ENCODE measurements at places on chromosomes 5 and 9.

GRCh38 chr9:109478051-109478563, 20.0 kb downstream of the PTPN3 start:
- H3K4me3 ChIP-seq = no peak overlapping the region
- no peaks in the 10 kb centered on the region for H3K27me3 ChIP-seq
- H3K27ac ChIP-seq = no peak overlapping the region
- H3K4me1 ChIP-seq = no peaks in the 10 kb centered on the region
- no peak for DNase-seq

DNA sequence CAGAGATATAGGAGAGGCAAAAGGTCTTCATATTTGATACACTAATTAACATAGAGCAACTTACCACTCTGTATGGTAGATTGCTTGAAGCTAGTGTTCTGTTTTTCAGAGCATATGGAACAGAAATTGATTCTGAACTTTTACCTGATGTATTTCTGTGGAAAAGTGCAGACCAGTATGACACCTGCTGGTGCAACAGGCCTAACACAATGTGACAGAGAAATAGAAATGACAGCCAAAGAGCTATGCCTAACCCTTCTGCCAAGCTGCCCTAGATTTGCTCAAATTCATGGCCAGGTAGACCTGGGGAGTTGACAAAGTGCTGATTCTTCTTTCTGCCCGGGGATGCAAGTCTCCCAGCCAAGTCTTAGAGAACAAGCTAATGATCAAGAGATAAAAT, 65.4 kb upstream of the RNF180 start:
- no peaks in the 10 kb centered on the region for H3K27me3 ChIP-seq
- no peak overlapping the region for H3K27ac ChIP-seq
- no peaks in the 10 kb centered on the region for H3K4me1 ChIP-seq

DNA sequence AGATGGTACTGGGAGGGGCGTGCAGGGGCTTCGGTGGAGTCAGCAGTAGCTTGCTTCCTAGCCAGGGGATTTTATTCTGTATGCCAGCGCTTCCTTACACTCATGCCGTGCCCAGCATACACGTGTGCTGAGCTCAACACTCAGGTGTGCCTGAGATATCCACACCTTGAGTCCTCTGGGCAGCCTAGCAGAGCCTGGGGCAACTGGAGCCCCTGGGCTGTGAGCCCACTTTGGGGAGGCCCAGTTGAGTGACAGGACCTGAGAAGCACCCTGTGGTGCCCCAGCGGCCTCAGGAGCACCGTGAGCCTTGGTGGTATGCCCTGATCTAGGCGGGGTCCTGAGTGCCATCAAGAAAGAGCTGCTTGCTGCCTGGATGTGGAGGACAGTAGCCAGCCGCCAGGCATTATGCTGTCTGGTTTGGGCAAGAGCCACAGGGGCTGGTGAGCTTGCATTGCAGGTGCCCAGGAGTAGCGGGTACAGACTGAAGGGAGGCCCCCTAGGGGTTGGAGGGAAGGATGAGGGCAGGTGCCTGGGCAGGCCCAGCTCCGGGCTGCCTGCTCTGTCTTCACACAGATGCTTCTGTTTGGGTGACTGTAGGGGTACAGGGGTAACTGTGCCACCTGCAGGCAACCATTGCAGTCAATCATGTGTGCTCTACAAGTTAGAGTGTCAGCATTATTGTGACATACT, 42.9 kb downstream of the BNIP1 start:
- no peaks in the 10 kb centered on the region for H3K4me1 ChIP-seq
- no peak overlapping the region for H3K4me3 ChIP-seq
- H3K27ac ChIP-seq = no peak overlapping the region

GRCh38 chr5:172403189-172403796, 51.0 kb downstream of the SH3PXD2B start:
- H3K4me3 ChIP-seq = no peak overlapping the region
- DNase-seq = peak; percentile 26
- H3K27me3 ChIP-seq = no peaks in the 10 kb centered on the region
- peaks cover 28% of the 10 kb centered on the region for H3K4me1 ChIP-seq
- H3K36me3 ChIP-seq = peaks cover 16% of the 10 kb centered on the region

DNA sequence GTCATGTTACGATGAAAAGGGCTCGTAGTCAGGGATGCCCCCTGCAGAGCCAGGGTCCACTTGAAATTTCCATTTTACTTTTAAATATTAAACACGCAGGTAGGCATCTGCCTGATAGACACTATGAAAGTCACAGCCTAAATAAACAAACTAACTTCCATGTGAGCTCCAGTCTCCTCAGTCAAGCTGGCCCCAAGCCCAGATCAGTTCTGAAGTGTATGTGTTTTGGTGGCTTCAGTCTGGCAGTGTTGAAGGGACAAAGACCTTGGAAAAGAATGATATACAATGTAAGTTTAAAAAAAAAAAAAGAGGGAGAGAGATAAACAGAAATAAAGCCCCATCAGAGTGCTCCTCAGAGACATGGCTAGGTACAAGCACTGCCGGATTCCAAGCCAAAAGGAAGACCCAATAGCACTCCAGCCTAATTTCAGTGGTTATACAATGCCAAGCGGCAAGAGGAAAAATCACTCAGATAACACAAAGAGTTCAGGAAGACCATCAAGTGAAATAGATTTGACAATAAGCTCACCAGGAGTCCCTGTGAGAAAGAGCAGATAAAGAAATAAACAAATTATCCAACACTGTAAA, 181.0 kb downstream of the BNC2 start:
- no peaks in the 10 kb centered on the region for H3K27me3 ChIP-seq
- H3K4me1 ChIP-seq = 0 out of 2 replicates have a peak, but pooled peaks cover 7% of the 10 kb centered on the region
- H3K27ac ChIP-seq = no peak overlapping the region
- DNase-seq = no peak

DNA sequence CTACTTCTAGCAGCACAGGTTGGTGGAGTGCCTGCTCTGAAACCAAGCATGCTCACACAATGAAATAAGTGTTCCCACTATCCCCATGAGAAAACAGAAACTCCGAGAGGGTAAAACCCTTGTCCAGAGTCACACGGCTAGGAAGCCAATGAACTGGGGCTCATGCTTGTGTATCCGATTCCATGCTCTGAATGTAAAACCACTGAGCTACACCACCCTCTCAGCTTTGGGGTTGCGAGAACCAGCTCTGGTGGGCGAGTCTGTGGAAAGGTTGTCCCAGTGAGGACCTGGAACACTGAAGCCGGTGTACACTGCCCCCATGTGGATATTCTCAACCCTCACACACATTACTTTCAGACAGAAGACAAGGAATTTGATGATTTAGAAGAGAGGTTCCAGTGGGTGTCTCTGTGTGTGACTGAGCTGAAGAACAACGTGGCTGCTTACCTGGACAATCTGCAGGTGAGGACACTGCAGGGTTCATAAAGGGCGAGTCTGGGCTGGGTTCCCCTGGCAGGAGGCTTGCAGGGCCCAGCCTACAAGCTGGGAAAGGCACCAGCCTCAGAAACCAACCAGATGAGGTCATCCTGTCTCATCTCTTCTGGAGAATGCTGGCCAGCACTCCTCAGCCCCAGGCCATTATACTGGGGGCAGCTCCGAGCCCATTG, 37.4 kb downstream of the ARHGEF37 start:
- H3K27me3 ChIP-seq = no peaks in the 10 kb centered on the region
- peaks cover 12% of the 10 kb centered on the region for H3K4me1 ChIP-seq
- peak; percentile 90 for DNase-seq

DNA sequence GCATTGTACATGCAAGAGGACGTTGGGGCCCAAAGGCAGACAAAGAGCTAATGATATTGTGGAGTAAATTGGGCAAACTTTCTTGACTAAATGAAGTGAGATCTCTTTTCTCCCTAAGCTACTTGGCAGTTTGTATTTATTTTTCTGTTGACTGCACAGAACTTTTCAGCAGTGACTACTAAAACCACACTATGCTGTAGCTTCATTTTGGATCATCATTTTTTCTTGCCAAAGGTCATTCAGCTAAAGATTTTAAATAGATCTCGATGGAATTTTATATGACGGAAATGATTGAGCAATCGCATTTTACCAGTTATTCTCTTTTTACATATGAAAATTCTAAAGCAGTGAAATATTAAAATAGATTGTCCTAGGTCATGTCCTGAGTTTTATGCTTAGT, 286.1 kb upstream of the ACTBL2 start:
- DNase-seq = no peak
- no peak overlapping the region for H3K4me3 ChIP-seq
- no peak overlapping the region for H3K27ac ChIP-seq

DNA sequence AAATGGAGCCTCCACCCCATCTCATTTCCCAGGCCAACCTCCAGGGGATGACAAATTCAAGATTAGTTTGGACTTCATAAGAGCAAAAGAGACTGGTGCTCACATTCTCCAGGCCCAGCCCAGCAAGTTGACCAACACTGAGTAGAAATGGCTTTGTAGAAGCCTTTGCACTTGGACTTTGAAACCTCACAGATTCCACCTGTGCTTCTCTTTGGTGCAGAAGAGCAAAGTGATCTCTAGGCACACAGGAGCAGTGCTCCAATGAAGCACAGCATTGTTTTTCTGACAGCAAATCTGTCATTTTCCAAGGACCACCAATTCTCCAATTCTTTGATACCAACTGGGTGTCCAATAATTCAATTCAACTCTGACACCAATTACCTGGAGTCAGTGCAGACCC, 17.1 kb upstream of the RNF145 start:
- no peak overlapping the region for H3K4me3 ChIP-seq
- no peaks in the 10 kb centered on the region for H3K36me3 ChIP-seq
- H3K27ac ChIP-seq = no peak overlapping the region
- H3K4me1 ChIP-seq = no peaks in the 10 kb centered on the region
- 0 out of 2 replicates have a peak, but pooled peaks cover 5% of the 10 kb centered on the region for H3K27me3 ChIP-seq

- H3K27ac ChIP-seq = no peak overlapping the region
- H3K4me1 ChIP-seq = no peaks in the 10 kb centered on the region
- no peaks in the 10 kb centered on the region for H3K27me3 ChIP-seq
- no peak overlapping the region for H3K4me3 ChIP-seq
- H3K36me3 ChIP-seq = no peaks in the 10 kb centered on the region
Measured at GRCh38 chr5:1732945-1733344, 66.7 kb downstream of the MRPL36 start.

GRCh38 chr9:18857334-18857733, 175.7 kb downstream of the SAXO1 start:
- peaks cover 38% of the 10 kb centered on the region for H3K4me1 ChIP-seq
- no peaks in the 10 kb centered on the region for H3K27me3 ChIP-seq
- H3K27ac ChIP-seq = no peak overlapping the region
- peaks cover 52% of the 10 kb centered on the region for H3K36me3 ChIP-seq
- DNase-seq = no peak
- H3K4me3 ChIP-seq = no peak overlapping the region

GRCh38 chr5:126857472-126858410, 80.8 kb downstream of the LMNB1 start:
- H3K4me1 ChIP-seq = peaks cover 5% of the 10 kb centered on the region
- no peaks in the 10 kb centered on the region for H3K27me3 ChIP-seq
- no peaks in the 10 kb centered on the region for H3K36me3 ChIP-seq
- DNase-seq = peak; percentile 59
- no peak overlapping the region for H3K27ac ChIP-seq

DNA sequence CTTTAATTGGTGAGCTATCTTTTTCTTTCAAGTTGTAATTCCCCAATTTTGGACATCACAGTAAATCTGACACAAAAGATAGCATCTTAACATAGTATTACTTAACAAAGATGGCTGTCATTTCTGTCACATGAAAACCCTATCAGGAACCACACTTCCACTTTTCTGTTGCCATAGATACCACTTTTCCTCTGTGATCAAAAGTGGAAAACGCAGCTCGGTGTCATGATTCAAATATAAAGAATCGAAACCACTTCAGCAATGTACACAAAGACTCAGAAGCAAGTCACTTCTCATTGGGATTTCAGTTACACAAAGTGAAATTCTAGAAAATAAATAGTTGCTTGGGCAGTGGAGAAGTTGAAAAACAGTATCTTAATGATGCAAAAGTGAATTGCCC, 524.9 kb upstream of the ITGA1 start:
- DNase-seq = no peak
- H3K4me3 ChIP-seq = no peak overlapping the region
- H3K4me1 ChIP-seq = no peaks in the 10 kb centered on the region
- H3K36me3 ChIP-seq = no peaks in the 10 kb centered on the region

- H3K36me3 ChIP-seq = no peaks in the 10 kb centered on the region
- no peaks in the 10 kb centered on the region for H3K27me3 ChIP-seq
- H3K27ac ChIP-seq = no peak overlapping the region
- DNase-seq = no peak
- H3K4me3 ChIP-seq = no peak overlapping the region
Measured at GRCh38 chr5:156376751-156377150, 49.8 kb downstream of the SGCD start.

DNA sequence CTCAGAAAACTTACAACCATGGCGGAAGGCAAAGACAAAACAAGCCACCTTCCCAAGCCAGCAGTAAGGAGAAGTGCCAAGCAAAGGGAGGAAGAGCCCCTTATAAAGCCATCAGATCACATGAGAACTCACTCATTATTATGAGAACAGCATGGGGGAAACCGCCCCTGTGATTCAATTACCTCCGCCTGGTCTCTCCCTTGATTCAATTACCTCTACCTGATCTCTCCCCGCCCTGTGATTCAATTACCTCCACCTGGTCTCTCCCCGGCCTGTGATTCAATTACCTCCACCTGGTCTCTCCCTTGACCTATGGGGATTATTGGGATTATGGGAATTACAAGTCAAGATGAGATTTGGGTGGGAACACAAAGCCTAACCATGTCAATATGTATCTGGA, 467.3 kb upstream of the FTMT start:
- no peaks in the 10 kb centered on the region for H3K4me1 ChIP-seq
- no peak for DNase-seq
- H3K27me3 ChIP-seq = no peaks in the 10 kb centered on the region
- no peaks in the 10 kb centered on the region for H3K36me3 ChIP-seq

DNA sequence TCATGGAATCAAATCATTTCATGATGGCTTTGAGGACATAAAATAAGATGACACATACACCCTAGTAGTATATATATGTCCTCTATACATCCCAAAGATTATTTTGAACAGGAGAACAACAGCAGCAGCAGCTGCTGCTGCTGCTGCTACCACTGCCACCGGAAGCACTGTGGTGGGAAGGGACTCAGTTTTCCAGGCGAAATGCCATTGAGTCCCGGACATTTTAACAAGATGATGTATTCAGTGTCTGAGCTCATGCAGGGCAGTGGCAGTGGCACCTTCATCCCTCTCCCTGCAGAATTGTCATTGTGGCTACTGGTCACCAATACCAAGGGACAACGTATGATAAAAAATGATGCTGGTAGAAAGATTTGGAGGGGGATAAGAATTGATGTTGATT, 151.3 kb downstream of the CHSY3 start:
- no peaks in the 10 kb centered on the region for H3K36me3 ChIP-seq
- H3K4me3 ChIP-seq = no peak overlapping the region
- peak; percentile 28 for DNase-seq
- 0 out of 2 replicates have a peak, but pooled peaks cover 3% of the 10 kb centered on the region for H3K4me1 ChIP-seq
- no peak overlapping the region for H3K27ac ChIP-seq

DNA sequence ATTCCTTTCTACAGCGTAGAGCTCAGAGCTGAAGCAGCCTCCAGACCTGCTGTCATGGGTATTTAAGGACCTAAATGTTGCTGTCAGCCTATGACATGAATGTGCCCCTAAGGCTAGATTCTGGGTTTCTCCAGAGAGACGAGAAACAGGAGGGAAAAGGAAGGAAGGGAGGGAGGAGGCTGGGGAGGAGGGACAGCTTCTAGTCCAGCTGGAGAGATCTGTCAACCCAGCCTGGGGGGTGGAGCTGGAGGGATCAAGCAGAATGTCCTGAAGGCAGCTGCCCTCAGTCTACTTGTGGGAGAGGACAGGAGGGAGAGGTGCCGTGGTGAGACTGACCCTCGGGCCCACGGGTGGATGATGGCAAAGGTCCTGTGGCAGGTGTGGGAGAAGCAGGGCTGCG, 1.1 kb upstream of the DBH start:
- no peaks in the 10 kb centered on the region for H3K4me1 ChIP-seq
- no peak overlapping the region for H3K4me3 ChIP-seq
- peaks cover 38% of the 10 kb centered on the region for H3K27me3 ChIP-seq
- H3K27ac ChIP-seq = no peak overlapping the region
- H3K36me3 ChIP-seq = no peaks in the 10 kb centered on the region
